ENCODE measurements at places on chromosomes 11 and 22.
A peak's percentile ranks its signal among the peaks of the same experiment; 100 is the strongest.

DNA sequence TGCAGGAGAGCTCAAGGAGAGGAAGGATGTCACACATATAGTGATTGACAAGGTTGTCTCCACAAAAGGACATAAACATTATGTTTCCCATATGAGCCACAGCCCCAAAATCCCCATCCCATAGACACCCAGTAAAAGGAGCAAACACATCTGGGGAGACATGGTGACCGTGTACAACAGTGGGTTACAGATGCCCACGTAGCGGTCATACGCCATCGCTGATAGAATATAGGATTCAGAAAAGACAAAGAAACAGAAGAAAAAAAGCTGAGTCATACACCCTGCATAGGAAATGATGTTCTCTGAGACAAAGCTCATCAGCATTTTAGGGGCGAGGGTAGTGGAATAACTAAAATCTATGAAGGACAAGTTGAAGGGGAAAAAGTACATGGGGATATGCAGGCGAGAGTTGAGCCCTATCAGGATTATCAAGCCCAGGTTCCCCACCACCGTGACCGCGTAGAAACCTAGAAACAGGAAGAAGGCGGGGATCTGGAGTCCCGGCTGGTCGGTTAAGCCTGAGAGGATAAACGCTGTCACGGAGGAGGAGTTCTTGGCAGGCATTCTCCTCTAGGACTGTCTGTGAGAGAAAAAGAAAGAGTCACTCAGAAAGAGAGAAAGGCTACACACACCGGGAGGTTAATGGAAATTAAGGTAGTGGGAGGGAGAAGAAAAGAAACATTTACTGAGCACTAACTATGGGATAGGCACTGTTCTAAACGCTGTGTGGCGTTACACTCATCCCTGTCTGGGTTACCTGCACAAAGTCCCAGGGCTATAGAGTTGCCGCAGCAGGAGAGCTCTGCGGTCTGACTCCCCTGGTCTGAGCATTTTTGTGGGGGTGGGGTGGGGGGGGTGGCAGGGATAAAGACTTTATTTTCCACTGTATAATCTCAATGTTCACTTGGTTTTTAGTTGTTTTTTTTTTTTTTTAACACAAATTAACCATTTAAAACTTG lies 36.1 kb upstream of the OR8B8 start:
- H3K4me1 ChIP-seq = peaks cover 11% of the 10 kb centered on the region
- no peak for DNase-seq
- no peaks in the 10 kb centered on the region for H3K36me3 ChIP-seq
- H3K27me3 ChIP-seq = peaks cover 24% of the 10 kb centered on the region
- no peak overlapping the region for H3K27ac ChIP-seq

- peaks cover 29% of the 10 kb centered on the region for H3K36me3 ChIP-seq
- peaks cover 22% of the 10 kb centered on the region for H3K4me1 ChIP-seq
- peak overlapping the region; percentile 82 for H3K27ac ChIP-seq
- no peak for DNase-seq
- H3K4me3 ChIP-seq = peak overlapping the region; percentile 85
Observed at GRCh38 chr11:614021-614622, 1.6 kb downstream of the IRF7 start.

GRCh38 chr22:49849161-49850020 lies 4.3 kb upstream of the ZBED4 start:
- no peak for DNase-seq
- peak overlapping the region; percentile 59 for H3K4me3 ChIP-seq
- H3K4me1 ChIP-seq = peaks cover 9% of the 10 kb centered on the region
- peaks cover 4% of the 10 kb centered on the region for H3K36me3 ChIP-seq
- H3K27me3 ChIP-seq = no peaks in the 10 kb centered on the region

GRCh38 chr11:81658722-81659121 lies 1074.9 kb downstream of the FAM181B start:
- no peak for DNase-seq
- peaks cover 43% of the 10 kb centered on the region for H3K27me3 ChIP-seq
- H3K27ac ChIP-seq = no peak overlapping the region
- H3K4me1 ChIP-seq = no peaks in the 10 kb centered on the region

DNA sequence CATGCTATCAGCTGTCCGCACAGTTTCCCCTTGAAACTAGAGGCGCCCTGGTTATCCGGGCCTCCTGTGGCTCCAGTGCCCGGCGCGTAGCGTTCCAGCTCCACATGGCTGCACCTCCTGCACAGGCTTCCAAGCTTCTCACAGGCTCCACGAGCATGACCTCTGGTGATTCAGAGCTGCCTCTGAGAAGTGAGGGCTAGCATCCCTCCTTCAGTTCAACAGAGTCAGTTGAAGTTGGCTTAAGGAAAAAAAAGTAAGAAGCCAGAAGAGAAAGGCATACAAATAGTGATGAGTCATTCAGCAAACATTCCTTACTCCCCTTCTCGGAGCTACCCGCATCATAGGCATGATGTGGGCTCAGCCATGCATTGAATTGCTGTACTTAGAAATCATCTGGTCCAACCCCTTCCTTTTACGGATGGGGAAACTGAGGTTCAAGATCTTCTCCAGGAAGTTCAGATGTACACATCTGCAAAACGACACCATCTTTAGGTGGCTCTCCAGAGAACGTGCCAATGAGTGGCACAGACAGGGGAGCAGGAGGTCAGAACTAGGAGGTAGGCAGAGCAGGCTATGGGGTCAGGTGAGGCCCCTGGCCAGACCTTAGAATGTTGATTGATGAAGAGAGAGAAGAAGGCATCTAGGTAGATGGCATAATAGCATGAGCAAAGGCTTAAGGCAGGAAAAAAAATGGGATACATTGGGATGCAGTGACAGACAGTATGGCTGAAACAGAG lies 216.3 kb upstream of the TBCEL start:
- H3K4me3 ChIP-seq = no peak overlapping the region
- H3K36me3 ChIP-seq = peaks cover 1% of the 10 kb centered on the region
- H3K4me1 ChIP-seq = peaks cover 28% of the 10 kb centered on the region
- H3K27ac ChIP-seq = peak overlapping the region; percentile 8

DNA sequence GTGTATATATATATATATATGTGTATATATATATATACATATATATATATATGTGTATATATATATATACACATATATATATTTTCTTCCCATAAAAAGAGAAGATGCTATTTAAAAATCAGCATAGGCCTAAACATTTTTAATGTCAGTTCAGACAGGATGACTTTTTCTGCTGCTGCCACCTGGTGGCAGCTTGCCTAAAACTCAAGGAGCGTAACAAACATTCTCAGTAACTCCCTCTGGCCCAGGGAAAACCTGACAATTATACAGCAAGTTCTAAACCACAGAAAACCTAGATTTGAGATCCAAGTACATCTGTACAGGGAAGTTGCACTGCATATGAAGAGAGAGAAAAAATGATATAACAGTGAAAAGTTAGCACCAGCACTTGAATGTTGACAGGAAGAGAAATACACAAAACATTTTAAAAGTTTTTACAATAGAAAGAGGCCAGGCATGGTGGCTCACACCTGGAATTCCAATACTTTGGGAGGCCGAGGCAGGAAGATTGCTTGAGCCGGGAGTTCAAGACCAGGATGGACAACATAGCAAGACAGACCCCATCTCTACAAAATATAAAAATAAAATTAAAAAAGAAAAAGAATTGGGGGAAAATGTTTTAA lies 16.6 kb downstream of the OR8A1 start:
- no peak overlapping the region for H3K4me3 ChIP-seq
- H3K4me1 ChIP-seq = no peaks in the 10 kb centered on the region
- H3K36me3 ChIP-seq = peaks cover 2% of the 10 kb centered on the region
- peaks cover 54% of the 10 kb centered on the region for H3K27me3 ChIP-seq
- no peak overlapping the region for H3K27ac ChIP-seq

- no peaks in the 10 kb centered on the region for H3K4me1 ChIP-seq
- H3K27ac ChIP-seq = no peak overlapping the region
- no peak overlapping the region for H3K4me3 ChIP-seq
- DNase-seq = no peak
Observed at GRCh38 chr22:18060646-18061620, 16.9 kb upstream of the PEX26 start.

DNA sequence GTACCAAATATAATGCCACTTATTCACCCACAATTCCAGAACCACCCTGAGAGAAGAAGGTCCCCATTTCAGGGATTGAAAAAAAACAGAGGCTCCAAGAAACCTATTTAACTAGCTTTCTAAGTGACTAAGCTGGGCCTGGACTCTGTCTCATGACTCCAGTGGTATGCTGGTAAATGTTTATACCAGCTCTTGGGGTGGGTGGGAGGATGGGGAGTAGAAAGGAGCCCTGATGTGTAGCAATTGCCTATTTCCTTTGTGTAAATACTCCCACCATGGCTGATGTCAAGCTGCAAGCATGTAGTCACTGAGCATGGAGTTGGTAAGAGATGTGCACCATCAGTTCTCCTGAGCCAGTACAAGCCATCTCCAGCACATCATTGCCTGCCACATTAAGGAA lies 2.8 kb downstream of the PRG3 start:
- peaks cover 3% of the 10 kb centered on the region for H3K36me3 ChIP-seq
- DNase-seq = no peak
- H3K4me3 ChIP-seq = no peak overlapping the region
- no peaks in the 10 kb centered on the region for H3K4me1 ChIP-seq

DNA sequence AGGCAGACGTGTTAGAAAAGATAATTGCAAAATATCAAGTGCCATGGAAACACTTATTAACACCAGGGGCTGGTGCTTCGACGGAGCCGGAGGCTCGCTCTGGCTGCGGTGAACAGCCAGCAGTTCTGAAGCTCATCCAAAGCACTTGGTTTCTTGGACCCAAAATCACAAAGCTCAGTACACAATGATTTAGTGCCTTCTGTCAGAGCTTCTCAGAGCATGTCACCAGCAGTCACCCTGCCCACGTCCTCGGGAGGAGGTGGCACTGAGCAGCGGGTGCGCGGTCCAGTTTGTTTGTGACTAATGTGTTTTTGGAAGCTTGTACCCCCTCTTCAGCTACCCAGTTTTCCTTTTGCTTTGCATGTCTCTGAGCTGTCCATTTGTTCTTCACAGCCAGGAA lies 58.7 kb upstream of the KIRREL3 start:
- H3K27ac ChIP-seq = no peak overlapping the region
- no peaks in the 10 kb centered on the region for H3K4me1 ChIP-seq
- no peak overlapping the region for H3K4me3 ChIP-seq
- no peaks in the 10 kb centered on the region for H3K27me3 ChIP-seq
- no peaks in the 10 kb centered on the region for H3K36me3 ChIP-seq

GRCh38 chr11:120025606-120026335 lies 112.1 kb downstream of the TRIM29 start:
- no peak overlapping the region for H3K27ac ChIP-seq
- DNase-seq = no peak
- no peak overlapping the region for H3K4me3 ChIP-seq
- H3K4me1 ChIP-seq = peaks cover 5% of the 10 kb centered on the region
- H3K27me3 ChIP-seq = peaks cover 46% of the 10 kb centered on the region

GRCh38 chr22:42800451-42801251 lies 56.4 kb downstream of the ARFGAP3 start:
- H3K4me1 ChIP-seq = no peaks in the 10 kb centered on the region
- H3K4me3 ChIP-seq = no peak overlapping the region
- no peak overlapping the region for H3K27ac ChIP-seq
- no peaks in the 10 kb centered on the region for H3K27me3 ChIP-seq
- H3K36me3 ChIP-seq = peaks cover 34% of the 10 kb centered on the region

DNA sequence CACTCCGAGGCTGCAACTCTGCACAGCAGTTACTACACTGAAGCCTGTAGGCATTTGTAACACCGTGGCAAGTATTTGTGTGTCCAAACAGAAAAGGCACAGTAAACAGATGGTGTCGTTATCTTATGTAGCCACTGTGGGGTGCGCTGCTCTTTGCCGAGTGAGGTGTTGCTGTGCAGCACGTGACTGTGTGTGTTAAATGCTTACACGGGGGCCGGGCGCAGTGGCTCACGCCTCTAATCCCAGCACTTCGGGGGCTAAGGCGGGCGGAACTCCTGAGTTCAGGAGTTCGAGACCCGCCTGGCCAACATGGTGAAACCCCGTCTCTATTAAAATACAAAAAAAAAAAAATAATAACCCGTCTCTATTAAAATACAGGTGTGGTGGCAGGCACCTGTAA lies 11.5 kb downstream of the ZBED4 start:
- H3K4me3 ChIP-seq = no peak overlapping the region
- H3K27ac ChIP-seq = no peak overlapping the region
- no peak for DNase-seq
- H3K36me3 ChIP-seq = peaks cover 13% of the 10 kb centered on the region
- H3K4me1 ChIP-seq = peaks cover 66% of the 10 kb centered on the region

- no peaks in the 10 kb centered on the region for H3K36me3 ChIP-seq
- no peak overlapping the region for H3K4me3 ChIP-seq
- H3K27ac ChIP-seq = no peak overlapping the region
- H3K4me1 ChIP-seq = no peaks in the 10 kb centered on the region
- no peak for DNase-seq
Observed at GRCh38 chr11:121152764-121153163, 51.7 kb downstream of the TECTA start.

DNA sequence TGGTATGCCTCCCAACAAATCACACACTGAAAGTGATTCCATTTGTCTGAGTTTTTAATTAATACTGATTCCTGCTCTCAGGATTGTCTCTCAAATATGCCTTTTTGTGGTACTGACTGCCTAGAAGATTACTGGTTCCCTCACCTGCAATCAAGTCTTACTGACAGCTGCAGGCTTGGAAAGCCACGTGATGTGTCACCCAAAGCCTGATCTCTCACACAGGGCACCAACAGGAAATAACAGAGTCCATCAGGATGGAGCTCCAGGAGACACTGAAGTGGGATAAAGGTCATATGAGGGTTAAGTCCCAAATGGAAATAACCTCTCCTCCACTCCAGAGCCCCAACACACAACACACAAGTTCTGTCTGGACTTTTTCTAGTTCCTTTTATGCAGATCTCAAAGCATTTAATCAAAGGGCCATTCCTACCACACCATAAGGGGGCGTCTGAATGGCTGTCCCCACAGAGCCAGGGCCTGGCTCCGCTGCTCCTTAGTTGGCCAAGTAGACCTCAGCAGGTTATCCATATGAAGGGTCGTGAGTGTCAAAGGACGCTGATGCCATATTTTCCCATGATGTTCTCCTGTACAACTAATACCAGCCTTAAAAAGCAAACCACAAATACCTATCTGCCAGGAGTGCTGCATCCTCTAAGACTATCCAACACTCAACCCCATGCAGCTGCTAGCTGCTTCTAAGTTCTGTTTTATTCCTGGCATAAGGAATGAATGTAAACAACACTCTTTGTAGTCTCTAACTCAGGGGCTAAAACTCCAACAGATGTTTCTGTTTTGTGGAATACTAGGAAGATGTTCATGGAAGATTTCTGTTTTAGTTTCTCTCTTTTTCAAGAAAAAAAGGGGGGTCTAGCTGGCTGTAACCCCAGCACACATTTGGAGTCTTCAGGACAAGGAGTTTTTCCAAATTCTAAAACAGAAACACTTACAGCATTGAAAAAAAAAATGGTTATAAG lies 13.0 kb downstream of the SCUBE2 start:
- no peak overlapping the region for H3K27ac ChIP-seq
- H3K4me3 ChIP-seq = no peak overlapping the region
- H3K4me1 ChIP-seq = no peaks in the 10 kb centered on the region
- peaks cover 44% of the 10 kb centered on the region for H3K27me3 ChIP-seq
- no peak for DNase-seq

DNA sequence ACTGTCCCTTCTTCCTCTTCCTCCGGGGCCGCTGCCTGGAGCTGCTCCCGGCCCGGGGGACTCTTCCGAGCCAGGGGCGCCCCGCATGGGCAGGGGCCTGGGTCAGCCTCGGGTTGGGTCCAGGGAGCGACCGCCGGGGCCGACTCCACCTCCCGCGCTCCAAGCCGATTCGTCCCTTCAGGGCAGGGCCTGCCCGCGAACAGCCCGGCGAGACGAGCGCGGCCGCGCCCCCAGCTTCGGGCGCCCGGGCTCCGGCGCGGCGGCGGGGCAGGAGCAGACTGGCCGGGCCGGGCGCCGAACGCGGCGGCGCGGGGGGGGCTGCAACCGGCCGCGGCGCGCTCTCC lies at the start of gene LARGE1:
TSS of gene LARGE1 (minus strand) at position 280 of the 344 bp plus-strand sequence.
- no peak for DNase-seq
- peaks cover 2% of the 10 kb centered on the region for H3K36me3 ChIP-seq
- peak within 1 kb of the TSS; percentile 46 for H3K4me3 ChIP-seq
- peaks cover 8% of the 10 kb centered on the region for H3K4me1 ChIP-seq
- peaks cover 82% of the 10 kb centered on the region for H3K27me3 ChIP-seq

All from central memory CD8-positive, alpha-beta T cell (primary cell).